ENCODE measurements at places on chromosomes 2 and 18.

DNA sequence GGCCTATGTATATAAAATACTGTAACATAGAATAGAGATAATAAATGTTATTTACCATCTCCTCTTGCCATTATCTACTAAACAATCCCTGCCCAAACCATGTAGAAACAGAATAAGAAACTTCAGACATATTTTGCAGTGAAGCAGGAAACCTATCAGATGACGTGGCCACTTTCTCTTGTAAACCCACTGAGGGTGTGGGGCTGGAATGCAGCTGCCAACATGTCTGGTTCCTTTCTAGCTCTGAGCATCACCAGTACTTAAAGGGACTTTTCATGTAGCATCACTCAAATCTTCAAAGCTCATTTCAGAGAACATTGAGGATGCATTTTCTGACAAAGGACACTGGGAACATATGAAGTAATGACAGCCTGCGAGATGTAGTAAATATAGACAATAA, 251.8 kb downstream of the LPIN1 start:
- DNase-seq = no peak

- no peak for DNase-seq
Measured at GRCh38 chr2:30301551-30301950, 70.2 kb downstream of the LBH start.

- DNase-seq = no peak
Measured at GRCh38 chr2:230812033-230812432, 52.7 kb upstream of the ITM2C start.

DNA sequence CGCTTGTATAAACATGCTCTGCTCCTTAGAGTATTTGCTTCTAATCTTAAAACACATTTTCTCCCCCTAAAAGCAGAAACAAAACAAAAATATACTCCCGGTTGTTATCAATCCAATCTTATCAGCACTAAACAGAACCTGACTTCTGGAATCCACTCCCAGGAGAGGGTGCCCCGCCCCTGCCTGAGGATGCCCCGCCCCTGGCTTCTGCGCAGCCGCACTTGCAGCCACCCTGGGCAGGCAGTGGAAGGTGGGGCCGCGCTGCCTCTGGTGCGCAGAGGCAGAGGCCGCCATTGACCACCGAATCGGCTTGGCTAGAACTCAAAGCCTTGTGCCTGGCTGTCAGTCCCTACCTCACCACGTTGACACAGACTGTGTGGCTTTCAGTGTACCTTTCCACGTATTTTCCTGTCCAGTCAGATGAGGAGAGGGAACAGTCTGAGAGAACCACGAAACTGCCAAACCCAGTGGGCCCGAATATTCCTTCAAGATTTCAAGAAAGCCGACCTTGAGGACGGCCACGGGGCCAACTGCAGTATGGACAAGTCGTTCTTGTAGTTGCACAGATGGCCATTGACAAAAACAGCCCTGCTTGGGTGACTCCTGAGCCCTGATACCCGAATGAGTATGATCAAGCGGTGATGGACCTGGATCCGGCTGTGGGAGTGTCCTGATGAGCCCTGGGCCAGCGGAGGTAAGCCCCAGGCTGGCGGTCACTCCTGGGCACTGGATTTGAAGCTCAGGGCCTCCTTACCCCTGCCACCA, 46.2 kb upstream of the ARHGAP28 start:
- DNase-seq = no peak

DNA sequence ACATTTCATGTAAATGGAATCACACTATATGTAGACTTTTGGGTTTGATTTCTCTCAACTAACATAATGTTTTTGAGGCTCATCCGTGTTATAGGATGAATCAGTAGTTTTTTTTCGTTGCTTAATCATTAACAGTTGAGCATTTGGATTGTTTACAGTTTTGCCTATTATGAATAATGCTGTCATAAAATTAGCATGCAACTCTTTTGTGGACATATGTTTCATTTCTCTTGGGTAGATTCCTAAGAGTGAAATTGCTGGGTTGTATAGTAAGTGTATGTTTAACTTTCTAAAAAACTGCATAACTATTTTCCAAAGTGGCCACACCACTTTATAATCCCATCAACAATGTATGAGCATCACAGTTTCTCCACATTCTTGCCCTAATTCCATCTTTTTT, 7.7 kb upstream of the RHBDD1 start:
- DNase-seq = no peak

DNA sequence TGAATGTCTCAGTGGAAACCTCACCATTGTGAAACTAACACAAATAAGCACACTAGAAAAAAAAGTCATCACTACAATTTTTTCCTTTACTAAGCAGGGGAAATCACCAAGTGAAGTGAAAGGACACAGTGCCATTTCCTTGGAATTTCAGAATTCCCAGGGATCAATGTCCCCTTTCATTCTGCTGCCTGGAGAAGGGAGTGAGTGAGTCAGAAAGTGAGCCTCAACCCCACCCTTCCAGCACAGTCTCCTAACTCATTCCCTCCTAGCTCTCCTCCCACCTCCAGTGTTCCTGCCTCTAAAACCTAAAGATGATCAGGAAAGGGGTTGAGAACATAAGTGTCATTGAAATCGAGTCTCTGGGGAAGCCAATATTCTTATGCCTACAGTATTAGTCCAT, 608.5 kb downstream of the RNF144A start:
- no peak for DNase-seq

DNA sequence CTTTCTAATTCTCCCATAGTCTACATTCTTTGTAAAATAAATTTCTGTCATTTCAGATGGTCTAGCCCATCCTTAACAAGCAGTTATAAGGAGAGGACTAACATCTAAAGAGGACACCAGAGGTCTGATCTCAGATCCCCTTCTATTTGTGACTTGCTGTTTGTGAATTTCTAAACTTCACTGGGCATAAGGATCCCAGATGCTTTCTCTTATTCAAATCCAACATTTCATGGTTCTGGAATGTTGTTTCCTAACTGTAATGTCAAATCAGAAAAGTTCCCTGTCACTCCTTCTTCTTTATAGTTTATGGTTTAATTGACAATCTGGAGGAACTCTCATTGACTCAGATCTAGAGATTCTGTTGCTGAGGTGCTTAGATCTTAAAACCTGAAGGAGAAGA, 430.2 kb downstream of the MEIS1 start:
- DNase-seq = no peak

- no peak for DNase-seq
Measured at GRCh38 chr2:143347271-143347695, 218.1 kb downstream of the ARHGAP15 start.

DNA sequence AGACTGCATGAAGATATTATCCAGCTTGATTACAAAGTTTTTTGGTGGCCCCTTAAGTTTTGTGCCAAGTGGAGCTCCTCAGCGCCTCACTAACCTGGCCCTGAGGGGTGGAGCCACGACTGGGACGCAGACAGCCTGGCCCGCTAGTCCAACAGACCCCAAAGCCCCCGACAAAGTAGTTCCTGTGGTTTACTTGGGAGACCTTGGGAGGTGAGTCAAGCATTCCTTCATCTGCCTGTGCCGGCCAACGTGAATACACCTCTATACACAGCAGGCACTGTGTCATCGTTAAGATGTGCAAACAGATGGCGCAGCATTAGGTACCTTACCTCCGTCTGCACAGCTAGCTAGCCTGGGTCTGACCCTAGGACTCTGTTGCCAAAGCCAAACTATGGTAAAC, 55.0 kb upstream of the LAMA1 start:
- DNase-seq = no peak

DNA sequence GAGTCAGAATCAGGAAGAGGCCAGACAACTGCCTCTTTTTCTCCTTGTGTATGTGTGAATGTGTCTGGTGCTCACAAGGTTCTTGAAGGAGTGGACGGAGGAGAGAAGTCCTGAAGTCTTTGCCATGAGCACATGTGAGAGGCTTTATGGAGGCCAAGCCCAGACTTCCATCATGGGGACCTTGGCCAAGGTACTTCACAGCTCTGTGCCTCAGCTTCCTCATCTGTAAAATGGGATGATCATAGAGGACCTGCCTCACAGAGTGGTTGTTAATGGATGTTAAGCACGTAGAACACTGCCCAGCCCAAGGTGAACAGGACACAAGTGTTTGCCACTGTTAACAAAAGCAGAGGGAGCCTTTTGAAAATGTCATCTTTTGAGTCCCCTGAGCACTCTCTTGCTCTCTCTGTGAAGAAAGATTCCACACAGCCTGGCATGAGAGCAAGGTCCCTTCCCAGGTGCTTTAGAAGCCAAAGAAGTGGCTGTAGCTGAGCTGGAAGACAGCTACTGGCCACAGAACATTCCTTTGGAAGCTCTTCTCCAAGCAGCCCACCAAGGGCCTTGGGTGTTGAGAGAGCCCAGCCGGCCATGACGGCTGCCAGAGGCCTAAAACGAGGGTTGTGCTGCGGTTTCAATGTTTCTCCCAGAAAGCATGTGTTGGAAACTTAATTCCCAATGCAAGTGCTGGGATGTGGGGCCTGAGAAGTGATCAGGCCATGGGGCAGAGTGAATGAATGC, 41.8 kb upstream of the ASPRV1 start:
- DNase-seq = no peak

- DNase-seq = no peak
Measured at GRCh38 chr18:77038182-77038858, 94.3 kb downstream of the MBP start.

- DNase-seq = no peak
Measured at GRCh38 chr2:138170485-138170884, 206.2 kb downstream of the HNMT start.

GRCh38 chr18:24362757-24363156, 34.9 kb downstream of the OSBPL1A start:
- DNase-seq = no peak

All from right forelimb (tissue), 1 donor.